ENCODE measurements at places on chromosomes 2 and 18.
A peak's percentile ranks its signal among the peaks of the same experiment; 100 is the strongest.

GRCh38 chr2:199848389-199849130 is 2.4 kb downstream of the FTCDNL1 start:
- no peak for DNase-seq

DNA sequence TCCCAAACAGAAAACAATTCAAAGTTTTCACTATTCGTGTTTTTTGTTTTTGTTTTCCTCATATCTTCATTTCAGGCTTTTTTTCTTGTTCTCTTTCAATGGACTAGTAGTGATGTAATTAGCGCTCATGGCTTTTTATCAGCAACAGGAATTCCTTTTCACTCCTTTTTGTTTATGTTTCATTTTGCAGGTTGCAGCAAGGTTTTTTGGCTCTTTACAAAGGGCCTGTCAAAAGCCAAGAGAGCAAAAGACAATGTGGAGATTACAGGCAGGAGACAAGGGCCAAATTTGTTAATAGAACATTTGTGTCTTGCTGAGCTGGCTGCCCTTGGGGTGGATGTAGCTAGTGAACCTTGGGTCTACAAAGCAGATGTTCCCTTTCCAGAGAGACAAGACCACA is 467.4 kb upstream of the CDH20 start:
- no peak for DNase-seq

DNA sequence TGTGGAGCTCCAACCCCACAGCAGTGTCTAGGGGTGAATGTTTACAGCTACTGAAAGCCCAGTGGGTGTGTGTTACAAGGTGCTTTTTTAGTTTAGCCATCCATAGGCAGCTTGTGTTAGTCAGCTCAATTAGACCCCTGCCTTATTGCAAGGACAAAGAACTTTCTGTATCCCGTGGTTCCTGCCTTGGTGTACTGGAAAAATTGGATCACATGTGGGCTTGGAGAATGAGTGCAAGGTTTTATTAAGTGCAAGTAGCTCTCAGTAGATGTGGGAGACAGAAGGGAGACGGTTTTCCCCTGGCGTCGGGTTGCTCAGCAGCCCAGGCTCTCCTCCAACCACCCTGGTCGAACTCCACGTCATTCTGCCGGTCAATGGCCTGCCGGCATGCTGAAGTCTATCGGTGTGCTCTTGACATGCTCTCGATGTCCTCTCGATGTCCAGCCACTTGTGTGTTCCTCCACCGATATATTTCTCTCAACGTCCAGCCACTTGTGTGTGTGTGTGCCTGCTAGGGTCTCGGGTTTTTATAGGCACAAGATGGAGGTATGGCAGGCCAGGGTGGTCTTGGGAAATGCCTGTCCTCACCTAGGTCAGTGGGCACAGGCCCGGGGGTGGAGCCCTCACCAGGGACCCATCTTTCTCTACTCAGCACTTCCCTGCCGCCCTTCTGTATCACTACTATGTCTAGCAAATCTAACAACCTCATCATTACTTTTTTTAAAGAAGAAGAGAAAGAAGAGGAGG is 13.8 kb downstream of the FANCL start:
- DNase-seq = no peak

DNA sequence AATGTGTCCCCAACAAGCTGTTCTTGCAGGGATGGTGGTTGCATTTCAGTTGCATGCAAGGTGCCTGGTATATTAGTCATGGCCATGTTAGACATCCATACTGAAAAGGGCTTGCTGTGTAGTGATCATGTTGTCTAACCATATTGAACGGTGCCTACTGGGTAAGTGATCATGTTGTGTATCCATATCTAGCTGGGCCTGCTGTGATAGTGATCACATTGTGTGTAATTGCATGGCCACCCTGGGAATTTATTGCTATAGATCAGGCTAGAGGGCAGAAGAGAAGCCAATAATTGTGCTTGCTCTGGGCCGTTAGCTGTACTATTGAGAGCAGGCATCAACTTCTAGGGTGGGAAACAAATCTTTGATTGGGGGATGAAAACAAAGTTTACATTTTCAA is 9.8 kb upstream of the EPC2 start:
- DNase-seq = no peak

DNA sequence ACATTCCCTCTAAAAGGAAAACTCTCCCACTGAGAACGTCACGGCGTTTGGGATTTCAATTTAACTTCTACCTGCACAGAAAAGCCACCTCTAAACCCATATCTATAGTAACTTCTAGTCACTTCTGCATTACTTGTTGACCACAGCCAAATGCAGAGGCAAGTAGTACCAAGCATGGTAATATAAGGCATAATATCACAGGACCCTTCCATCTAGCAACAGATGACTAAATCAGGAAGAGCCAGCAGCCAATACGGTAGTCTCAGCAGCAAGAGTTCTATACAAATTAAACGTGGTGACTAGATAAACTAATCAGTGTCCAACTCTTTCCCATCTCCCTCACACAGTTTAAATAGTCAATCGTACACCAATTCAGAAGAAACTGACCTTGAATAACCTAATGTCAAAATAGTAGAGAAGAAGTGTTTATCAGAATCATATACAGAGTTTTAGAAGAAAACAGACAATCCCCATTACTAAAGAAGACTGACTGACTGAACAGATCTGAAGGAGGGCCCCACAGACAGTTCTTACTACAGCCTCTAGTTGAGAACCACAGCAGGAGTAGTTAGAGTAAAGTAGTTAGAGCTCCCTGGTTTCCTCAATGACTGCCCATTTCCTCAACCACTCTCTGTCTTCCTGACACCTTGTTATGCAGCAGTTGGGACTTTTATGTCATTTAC is 30.0 kb downstream of the MEMO1 start:
- no peak for DNase-seq

GRCh38 chr2:203016716-203017115 is 2.0 kb downstream of the NBEAL1 start:
- DNase-seq = no peak

GRCh38 chr2:233519787-233520611 is 46.6 kb downstream of the USP40 start:
- DNase-seq = no peak

- DNase-seq = no peak
Measured at GRCh38 chr2:217069263-217070042, 209.6 kb upstream of the TNP1 start.

DNA sequence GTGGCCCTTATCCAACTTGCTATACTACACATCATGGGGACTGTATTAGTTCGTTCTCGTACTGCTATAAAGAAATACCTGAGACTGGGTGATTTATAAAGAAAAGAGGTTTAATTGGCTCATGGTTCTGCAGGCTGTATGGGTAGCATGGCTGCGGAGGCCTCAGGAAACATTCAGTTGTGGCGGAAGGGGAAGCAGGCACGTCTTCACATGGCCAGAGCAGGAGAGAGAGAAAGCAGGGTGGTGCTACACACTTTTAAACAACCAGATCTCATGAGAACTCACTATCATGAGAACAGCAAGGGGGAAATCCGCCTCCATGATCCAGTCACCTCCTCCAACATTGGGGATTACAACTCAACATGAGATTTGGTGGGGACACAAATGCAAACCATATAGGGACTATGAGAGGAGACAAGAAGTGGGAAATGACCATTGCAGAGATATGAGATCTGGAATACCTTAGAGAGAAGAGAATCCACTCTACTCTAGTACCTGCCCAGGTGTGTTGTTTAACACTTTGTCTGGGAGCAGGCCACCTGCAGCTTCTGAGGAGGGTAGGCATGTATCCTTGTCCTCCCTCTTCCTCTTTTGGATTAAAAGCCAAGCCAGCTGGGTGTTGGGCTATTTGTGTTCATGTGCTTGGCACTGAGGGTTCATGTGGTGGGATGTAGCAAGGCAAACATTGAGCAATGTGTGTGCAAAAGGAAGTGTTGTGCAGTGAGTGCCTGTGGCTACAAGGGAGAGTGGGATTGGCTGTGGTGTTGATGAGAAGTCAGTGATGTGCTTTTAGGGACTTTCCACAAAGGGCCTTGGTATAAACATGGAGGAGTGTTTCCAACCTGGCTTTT is 22.8 kb downstream of the TTLL4 start:
- DNase-seq = peak; percentile 50

- no peak for DNase-seq
Measured at GRCh38 chr2:8822218-8822617, 15.2 kb downstream of the KIDINS220 start.

GRCh38 chr18:31731628-31732027 is 29.1 kb downstream of the SLC25A52 start:
- no peak for DNase-seq

- peak; percentile 45 for DNase-seq
Measured at GRCh38 chr2:178891265-178891958, 84.2 kb upstream of the TTN start.

- DNase-seq = no peak
Measured at GRCh38 chr2:95300450-95300849, 3.3 kb downstream of the KCNIP3 start.

DNA sequence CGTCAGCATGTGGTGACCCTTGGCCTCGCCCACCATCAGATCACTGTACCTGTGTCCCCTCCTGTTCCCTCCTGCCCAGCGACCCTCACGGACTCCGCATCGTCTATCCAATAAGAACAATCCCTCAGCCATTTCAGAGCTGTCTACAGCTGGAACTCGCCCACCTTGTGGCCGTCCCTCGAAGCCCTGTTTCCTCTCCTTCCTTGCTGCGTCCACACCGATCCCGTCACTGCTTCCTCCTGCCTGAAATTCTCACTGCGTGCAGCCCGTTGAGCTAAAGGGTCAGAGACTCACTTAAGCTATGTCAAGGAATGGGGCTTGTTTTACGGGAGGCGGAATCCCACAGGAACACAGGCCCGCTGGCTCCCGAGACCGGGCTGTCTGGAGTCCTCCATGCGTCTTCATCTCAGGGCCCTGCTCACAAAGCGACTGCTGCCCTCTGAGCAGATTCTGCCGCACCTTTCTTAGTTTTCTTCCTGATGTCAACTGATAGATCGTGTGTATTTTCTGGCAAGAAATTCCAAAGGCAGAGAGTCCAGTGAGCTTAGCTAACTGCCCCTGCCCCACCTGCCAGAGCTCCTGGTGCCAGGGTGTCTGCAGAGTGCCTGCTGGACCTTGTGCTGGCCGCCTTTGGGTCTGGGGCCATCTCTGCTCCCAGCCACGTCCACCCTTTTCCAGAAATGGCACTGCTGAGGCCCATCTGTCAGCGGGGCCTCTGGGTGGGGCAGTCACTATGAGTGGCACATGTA is 35.3 kb downstream of the KLHL29 start:
- no peak for DNase-seq

DNA sequence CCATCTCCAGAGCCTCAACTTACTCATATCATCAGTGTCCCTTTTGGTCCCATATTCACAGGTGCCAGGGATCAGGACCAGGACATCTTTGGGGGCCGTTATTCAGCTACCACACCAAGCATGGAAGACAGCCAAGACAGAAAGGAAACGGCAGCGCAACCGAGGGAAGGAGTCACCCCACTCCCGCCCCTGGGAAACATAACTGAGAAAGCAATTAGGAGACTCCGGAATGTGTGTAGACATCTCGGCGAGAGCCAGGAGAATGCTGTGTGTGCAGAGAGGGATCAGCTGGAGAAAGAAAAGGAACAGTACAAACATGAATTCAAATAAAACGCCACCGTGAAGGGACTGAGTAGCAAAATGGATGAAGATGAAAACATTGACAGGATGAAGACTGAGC is 13.4 kb upstream of the BOK start:
- no peak for DNase-seq

DNA sequence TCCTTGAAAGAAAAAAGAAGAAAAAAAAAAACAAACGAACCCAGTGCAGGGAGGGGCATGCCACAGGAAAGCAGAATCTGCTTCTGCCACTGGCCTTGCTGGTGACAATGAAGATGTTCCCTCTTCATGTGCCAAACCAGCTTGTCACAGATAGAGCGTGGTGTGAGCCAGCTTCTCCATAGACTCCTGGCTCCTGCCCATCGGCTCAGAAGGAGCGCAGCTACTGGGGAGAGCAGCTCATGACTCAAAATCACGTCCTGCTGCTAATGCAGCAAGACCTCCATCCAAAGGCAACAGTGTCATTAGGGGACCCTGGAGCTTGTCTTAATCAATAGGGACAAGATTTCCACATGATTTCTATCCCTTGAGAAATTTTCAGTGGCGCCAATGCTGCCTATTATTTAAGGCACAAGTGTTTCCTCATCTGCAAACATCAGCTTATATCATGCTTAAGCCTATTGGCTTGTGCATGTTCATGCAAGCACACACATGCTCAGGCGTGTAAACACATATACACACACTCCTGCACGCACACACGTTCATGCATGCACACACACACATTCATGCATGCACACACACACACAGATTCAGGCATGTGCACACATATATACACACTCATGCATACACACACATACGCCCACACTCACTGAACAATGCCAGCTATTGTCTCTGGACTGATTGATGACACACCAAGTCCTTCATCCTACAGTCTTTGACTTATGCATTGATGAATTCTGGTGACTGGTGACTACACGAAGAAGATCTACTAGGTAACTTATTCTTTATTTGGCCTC is 682.0 kb upstream of the ID2 start:
- no peak for DNase-seq

DNA sequence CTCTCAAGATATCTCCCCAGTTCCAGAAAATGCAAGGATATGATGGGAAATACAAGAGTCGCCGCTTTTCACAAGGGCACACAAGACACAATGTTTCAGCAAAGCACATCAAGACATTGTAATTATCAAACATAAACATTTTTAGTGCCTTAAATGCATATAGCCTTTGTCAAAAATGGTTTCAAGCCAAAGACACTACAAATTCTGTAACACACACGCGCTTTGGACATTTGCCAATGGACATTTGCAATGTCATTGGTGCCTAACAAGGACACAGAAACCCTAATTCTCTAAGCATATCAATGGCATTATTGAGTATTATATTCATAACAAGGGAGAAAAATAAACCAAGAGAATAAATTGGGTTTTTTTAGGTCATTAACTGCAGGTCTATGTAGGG is 16.1 kb downstream of the ADD2 start:
- DNase-seq = no peak

DNA sequence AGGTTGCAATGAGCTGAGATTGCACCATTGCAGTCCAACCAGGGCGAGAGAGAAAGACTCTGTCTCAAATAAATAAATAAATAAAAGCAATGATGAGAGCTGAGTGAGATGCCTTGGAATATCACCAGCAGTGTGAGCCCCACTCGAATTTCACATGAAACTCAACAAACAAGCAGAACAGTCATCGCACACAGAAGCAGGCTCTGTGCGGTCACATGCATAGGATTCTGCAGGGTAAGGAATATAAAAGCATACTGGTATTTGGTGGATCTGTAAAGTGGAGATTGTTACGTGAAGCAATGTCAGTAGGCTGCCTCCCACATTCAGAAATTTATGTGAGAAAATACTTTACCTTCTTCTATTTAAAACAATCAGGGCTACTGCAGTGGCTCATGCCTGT is 18.0 kb upstream of the AP1S3 start:
- DNase-seq = no peak

- no peak for DNase-seq
Measured at GRCh38 chr2:171146633-171147032, 14.1 kb downstream of the TLK1 start.

- DNase-seq = no peak
Measured at GRCh38 chr18:42480441-42480840, 525.4 kb downstream of the PIK3C3 start.

DNA sequence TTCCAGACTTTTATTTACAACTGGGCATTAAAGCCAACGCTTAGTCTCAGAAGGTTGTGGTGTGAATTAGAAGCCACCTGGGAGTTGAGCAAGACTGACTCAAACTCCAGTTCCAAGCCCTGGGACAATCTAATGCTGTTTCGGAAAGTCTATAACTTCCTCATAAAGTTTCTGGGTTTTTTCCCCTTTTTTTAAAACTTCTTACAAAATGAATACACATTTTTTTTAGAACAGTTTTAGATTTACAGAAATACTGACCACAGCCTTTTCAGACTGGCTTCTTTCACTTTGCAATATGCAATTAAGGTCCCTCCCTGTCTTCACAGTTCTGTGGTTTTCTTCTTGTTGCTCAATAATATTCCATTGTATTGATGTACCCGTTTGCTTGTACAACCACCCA is 115.9 kb upstream of the TWIST2 start:
- DNase-seq = no peak
